Fibroblast of the aortic adventitia (primary cell): ENCODE measurements at places on chromosomes 1 and 21. TPM values are rescaled to one million over a fixed set of nuclear protein-coding genes. Genes with fewer than 3 reads are reported as not detected.

- no peak for DNase-seq
These were observed 19.6 kb downstream of the TMEM35B start for GRCh38 chr1:34965597-34965996.

DNA sequence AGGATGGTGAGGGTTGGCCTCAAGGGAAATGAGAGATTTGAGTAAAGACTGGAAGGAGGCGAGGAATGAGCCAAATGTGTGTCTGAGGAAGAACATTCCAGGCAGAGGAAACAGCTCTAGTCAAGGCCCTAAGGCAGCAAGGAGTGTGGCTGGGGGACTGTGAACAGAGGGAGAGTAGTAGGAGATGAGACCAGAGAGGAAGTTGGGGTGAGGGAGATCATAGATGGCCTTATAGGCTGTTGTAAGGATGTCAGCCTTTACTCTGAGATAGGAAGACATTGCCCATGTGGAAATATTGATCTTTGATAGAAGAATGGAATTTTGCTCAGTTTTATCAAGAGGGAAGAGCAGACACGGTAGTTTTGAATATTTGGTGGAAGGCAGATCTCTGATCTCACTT, 55.2 kb upstream of the ARTN start:
- no peak for DNase-seq

Gene CD1E
- not detected in 2 replicates for total RNA-seq

Gene SYT11
- total RNA-seq: 19.5 and 48.6 TPM in 2 replicates

Gene THEM5
- total RNA-seq: not detected in 2 replicates

Gene FRRS1
- total RNA-seq: 17.1 and 24.7 TPM in 2 replicates

Gene TMEM52
- 0.72 TPM in 1 of 2 replicates, not detected in the other for total RNA-seq

Gene NBPF3
- 13.6 and 18.2 TPM in 2 replicates for total RNA-seq
